NCI-H1436 (cell line): ENCODE measurements at places on chromosomes 5 and 9.

GRCh38 chr9:113621980-113622379 lies 158.5 kb downstream of the RGS3 start:
- peak; percentile 5 for DNase-seq

GRCh38 chr9:136848393-136849037 lies 694 bp upstream of the PHPT1 start:
- DNase-seq, result peak; percentile 40

DNA sequence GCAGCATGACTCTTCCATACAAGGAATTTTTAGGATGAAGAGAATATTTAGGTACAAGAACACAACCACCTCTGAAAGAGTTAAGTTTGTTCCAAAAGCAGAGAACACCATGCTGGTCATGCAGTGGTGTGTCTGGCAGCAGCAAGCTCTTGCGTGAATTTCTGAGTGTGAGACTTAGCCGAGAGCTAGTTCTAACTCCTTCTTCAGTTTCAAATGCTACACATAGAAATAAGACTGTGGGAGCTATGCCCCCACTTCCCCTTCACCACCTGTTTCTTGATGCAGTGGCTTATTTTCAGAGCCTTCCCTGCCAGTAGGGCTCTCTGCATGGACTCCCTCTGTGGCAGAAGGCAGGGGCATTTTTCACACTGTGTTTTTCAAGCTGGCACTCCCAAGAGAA lies 122.9 kb upstream of the ZNF366 start:
- DNase-seq, result no peak

DNA sequence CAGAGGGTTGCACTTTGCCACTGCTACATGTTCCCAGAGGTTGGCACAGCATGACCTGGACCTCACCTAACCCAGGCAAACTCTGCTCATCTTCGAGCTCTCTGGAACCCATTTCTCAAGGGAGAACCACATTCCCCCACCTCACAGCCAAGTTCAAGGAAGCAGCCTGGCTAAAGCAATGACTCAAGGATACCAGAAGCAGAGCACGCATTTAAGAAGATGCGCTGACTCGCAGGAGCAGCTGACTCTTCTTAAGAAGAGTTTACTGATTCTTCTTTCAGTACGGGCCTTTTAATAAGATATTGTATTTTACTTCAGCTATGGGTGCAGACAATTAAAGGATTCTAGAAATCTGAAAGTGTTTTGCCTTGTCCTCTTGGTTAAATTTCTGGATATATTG lies 4.1 kb upstream of the SEMA5A start:
- DNase-seq, result no peak

DNA sequence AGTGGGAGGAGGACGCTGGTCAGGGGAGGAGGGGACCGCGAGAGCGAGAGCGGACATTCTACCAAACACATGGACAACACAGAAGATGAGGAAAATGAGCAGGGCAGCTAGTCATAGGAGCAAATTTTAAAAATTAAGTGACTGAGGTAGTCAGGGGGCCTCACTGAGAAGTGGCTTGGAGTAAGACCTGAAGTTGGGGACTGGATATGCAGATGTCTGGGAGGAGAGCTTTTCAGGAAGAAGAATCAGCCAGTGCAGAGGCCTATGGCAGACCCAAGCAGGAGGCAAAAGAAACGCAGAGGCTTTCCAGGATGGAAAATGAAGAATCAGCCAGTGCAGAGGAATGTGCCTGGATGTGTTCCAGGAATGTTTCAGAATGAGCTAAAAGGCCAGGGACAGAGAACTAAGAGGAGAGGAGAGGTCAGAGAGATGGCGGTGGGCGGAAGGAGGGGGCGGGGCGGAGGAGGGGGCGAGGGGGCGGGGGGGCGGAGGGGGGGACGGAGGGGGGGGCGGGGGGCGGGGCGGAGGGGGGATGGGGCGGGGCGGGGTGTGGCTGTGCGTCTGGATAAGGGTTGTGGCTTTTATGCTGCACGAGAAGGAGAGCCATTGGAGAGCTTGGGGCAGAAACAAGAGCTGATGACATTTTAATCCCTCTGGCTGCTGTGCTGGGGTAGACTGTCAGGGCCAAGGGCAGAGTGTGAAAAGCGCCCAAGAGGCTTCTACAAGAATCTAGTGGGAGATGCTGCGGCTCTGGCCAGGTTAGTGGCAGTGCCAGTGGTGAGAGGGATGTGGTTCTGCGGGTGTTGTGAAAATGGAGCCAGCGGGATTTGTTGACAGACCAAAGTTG lies 129.6 kb downstream of the KCNIP1 start:
- DNase-seq, result no peak

DNA sequence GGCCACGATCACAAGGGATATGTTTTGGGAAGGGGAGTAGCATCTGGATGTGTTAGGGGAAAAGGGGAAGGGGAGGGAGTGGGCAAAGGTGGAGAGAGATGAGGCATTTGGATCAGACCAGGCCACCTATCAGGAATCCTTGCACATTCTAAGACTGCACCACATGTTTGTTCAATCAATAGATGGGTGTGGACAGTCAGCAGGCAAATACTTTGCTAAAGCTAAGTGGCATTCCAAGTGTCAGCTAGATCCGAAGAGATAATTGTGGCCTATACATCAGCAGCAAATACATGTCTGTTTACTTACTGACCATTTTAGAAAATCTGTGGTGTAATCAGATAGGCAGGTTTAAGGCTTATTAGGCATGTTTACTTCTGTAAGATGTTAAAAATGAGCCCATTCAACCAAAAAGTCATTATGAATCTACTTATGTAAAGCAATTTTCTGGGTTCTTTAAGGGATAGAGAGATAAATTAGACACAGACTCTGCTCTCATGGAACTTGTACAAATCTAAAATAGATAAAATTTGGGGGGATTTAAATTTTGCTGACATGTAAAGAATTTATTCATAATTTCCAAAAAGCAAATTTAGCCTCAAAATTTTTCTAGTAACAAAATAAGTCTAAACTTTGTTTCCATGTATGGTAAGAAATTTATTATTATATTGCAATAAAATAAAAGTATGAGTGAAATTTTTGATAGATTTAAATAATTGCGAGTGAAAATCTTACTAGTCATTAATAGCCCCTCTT lies 107.3 kb downstream of the SNCAIP start:
- DNase-seq, result peak; percentile 19

DNA sequence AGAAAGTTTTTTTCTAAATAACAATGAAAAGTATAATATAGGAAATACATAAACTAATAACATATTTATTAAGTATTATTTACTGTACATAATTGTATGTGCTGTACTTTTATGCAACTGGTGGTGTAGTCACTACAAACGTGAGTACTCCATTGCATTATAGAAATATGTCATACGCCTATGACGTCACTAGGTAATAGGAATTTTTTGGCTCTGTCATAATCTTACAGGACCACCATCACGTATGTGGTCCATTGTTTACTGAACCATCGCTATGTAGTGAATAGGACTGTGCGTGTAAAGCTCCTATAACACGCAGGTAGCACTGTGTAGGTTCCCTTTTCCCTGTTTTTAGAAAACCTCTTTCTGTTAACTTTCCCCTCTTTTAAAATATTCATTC lies 255.0 kb downstream of the SH3GL2 start:
- no peak for DNase-seq

DNA sequence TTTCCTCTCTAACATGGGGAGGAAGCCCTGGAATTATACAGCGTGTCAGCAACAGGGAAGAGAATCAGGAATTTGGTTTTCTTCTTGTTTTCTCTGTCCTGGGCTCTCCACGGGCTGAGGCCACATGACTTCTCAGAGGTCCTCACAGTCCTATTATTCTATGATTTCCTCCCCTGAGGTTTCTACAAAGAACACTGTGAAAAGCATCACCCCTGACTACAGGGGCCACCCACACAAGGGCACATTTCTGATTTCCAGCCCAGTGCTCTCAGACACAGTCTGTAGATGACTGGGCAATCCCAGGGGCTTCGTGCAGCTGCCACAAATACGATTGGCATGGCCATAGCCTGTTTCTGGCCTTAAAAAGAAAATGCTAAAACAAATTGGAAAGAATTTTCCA lies 284.9 kb downstream of the CEMIP2 start:
- no peak for DNase-seq

DNA sequence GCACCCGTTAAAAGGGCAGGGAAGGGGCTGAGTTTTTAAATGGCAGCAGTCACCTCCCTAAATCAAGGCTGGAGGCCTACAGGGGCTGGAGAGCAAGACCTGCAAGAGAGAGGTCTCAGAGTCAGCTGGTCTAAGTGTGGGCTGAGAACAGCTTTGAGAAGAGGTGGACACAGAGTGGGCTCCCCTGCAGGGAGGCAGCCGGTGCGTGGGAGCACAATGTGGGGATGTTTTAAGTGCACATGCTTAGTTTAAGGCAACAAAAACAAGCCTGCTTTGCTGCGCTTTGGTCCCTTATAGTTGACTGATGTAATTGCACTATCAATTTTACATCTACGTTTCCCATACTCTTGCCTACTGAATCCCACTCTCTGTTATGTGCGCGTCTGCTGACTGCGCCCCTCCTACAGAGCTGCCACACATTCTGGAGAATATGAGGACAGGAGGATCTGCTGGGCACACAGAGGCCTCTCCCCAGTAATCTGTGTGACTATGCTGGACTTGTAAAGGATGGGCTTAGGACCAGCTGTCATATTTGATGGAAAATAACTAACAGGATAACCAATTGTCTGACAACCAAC lies 62.0 kb upstream of the ICE1 start:
- DNase-seq, result no peak

GRCh38 chr5:161966564-161966963 lies 101.0 kb upstream of the GABRG2 start:
- peak; percentile 54 for DNase-seq

DNA sequence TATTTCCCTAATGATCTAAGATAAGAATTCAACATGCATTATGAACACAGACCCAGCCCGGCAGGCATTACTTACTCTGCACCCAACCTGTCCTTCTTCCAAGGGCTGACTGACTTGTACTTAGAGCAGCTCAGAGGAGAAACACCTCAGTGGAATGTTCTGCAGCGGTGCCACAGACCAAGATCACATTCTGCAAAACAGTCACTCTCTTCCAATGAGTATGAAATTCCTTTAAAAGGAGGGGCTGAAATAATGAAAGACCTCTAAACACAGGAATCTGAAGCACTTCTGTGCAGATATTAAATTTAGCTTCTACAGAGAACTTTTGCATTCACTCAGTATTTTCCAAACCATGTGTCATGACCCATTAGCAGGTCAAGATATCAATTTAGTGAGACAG lies 172.9 kb downstream of the ZDHHC21 start:
- DNase-seq, result no peak

DNA sequence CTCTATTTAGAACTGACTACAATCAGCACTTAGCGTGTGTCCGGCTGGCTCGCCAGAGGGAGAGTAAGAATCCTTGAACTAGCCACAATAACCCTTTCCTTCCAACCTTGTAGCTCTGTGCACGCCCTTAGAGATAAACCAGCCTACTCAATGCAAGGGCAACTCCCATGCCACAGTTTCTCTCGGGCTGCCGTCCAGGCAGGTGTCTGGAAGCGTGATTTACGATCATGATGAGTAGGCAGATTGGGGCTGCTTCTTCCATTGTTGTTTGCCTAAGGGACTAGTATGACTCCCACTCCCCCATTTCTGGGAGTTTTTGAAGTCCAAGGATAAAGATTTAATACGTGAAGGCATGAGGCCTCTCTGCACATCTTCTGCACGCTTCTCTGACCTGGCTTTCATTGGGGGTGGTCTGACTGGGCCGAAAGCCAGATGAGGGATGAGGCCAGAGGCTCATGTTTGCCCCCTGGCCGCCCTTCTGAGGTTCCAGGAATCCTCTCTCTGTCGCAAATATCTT lies 134.0 kb upstream of the MYO10 start:
- DNase-seq, result no peak

- DNase-seq, result no peak
These were observed 329.0 kb downstream of the ICE1 start for GRCh38 chr5:5751498-5751897.

- DNase-seq, result no peak
These were observed 170.5 kb downstream of the NR3C1 start for GRCh38 chr5:143233031-143233430.
